ENCODE measurements at places on chromosomes 6 and 20.

- no peak for DNase-seq
These were observed 42.1 kb downstream of the KLHL31 start for GRCh38 chr6:53623497-53623896.

DNA sequence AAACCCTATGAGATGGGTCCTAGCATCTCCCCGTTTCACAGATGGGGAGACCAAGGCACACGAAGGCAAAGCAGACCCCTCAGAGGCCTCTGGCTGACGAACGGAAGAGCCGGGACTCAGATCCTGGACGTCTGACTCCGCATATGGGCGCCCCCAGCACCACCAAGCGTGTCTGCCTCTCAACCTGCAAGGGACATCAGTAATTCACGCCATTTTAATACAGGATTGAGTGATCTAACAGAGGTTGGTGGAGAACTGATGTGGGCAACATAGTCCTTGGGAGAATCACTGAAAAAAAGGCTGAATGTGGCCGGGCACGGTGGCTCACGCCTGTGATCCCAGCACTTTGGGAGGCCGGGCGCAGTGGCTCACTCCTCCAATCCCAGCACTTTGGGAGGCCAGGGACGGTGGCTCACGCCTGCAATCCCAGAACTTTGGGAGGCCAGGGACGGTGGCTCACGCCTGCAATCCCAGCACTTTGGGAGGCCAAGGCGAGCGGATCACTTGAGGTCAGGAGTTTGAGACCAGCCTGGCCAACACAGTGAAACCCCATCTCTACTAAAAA is 206.6 kb downstream of the DLL1 start:
- no peak for DNase-seq

DNA sequence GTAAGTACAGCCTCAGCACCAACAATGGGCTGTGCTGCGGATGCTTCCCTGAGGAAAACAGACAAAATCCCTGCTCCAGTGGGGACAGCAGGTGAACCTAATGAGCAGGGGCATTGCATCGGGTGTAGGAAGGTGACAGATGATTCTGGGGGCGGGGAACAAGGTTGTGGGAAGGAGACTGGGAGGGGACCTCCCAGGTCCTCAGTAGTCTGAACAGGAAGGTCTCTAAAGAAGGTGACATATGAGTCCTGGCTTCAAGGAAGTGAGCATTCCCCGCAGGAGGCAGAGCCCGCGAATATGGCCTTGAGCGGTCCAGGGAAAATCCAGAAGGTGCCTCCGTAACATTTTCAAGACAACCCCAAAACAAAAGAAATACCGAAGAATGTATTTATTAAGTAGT is 19.4 kb downstream of the ULBP1 start:
- no peak for DNase-seq

GRCh38 chr6:47103931-47104330 is 61.8 kb upstream of the ADGRF1 start:
- no peak for DNase-seq

GRCh38 chr6:160275511-160276003 is 16.9 kb upstream of the SLC22A2 start:
- no peak for DNase-seq

GRCh38 chr6:141874930-141875602 is 257.7 kb upstream of the GJE1 start:
- DNase-seq = no peak

GRCh38 chr6:3844097-3844463 is 5.1 kb upstream of the FAM50B start:
- no peak for DNase-seq

GRCh38 chr6:156982168-156982567 is 205.0 kb downstream of the ARID1B start:
- no peak for DNase-seq
